ENCODE measurements at places on chromosomes 4 and X. TPM values are rescaled to one million over a fixed set of nuclear protein-coding genes. Genes with fewer than 3 reads are reported as not detected.

Gene UGT2B7
- 0.31 TPM for total RNA-seq

Gene ASB5
- 94.7 TPM for total RNA-seq

Gene CXCL5
- 0.04 TPM for total RNA-seq

Gene GAK
- 30.4 TPM for total RNA-seq

Gene TCEAL5
- 2.9 TPM for total RNA-seq

Gene CCDC158
- total RNA-seq: 0.18 TPM

Gene RNF128
- 0.09 TPM for total RNA-seq

Gene CD40LG
- total RNA-seq: not detected

Gene TLR6
- total RNA-seq: 2.0 TPM

Gene PNMA6F
- total RNA-seq: not detected

Gene DUSP9
- total RNA-seq: 0.35 TPM

Gene CABS1
- not detected for total RNA-seq

Gene MYOZ2
- 188 TPM for total RNA-seq

Gene RHOXF1
- total RNA-seq: 0.09 TPM

Gene SAGE1
- total RNA-seq: not detected

Gene MAGEA8
- total RNA-seq: not detected

Gene ADGRL3
- 40.7 TPM for total RNA-seq

Gene NWD2
- total RNA-seq: under 0.01 TPM

Gene HTATSF1
- 74.6 TPM for total RNA-seq

Gene MAGEH1
- 63.6 TPM for total RNA-seq

Gene ASB12
- total RNA-seq: 9.5 TPM

Gene F8A3
- 0.84 TPM for total RNA-seq

Gene POU3F4
- under 0.01 TPM for total RNA-seq

Gene SOD3
- 9.1 TPM for total RNA-seq

Gene CLCN4
- 15.2 TPM for total RNA-seq

Gene SMIM10
- total RNA-seq: 9.3 TPM

Gene MAGED4
- total RNA-seq: 11.6 TPM

Gene FHDC1
- 3.6 TPM for total RNA-seq

Gene CLIC2
- 3.8 TPM for total RNA-seq

Gene CFAP47
- under 0.01 TPM for total RNA-seq

Gene CTAG2
- total RNA-seq: not detected

Gene TCEANC
- total RNA-seq: 9.0 TPM

All from muscle of leg (tissue), 16 donors.